Stimulated activated CD8-positive, alpha-beta memory T cell treated with anti-CD3 and anti-CD28 coated beads, Interleukin-2, amount 100 ng/mL, for 1 hour (primary cell): ENCODE measurements at places on chromosomes 3 and 15.

DNA sequence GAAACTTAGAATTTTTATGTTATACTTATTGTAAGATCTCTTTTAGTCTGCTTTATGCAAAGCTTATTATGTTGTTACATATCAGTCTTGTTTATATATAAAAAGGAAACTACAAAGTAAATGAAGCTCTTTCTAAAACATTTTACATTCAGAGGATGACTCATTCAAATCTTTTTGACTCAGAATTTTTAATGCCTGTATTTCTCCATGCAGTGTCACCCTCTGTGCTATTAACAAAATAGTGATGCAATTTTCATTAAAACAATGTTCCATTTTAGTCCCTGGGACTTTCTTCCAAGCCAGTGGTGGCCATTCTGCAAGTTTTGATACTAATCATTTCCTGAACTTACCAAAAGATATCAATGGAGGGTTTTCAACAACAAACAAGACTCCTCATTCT is 216.1 kb downstream of the NAALADL2 start:
- DNase-seq: no peak

DNA sequence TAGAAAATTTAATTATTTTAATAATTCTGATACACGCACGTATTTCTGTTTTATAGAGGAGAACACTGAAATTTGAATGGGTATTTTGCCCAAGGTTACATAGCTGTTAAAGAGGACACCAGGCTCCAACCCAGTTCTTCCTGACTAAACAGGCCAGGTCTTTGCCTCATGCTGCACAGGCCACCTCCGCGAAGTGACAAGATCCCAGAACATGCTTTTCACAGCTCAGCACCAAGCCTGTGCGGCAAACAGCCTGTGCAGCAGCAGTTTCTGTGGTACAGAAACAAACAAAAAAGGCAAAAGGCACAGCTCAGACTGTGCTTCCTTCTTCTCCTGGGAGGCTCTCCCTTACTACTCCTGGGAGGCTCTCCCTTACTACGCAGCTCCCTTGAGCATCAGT is 6.5 kb downstream of the FOXL2 start:
- DNase-seq: no peak

- DNase-seq: no peak
Observed at GRCh38 chr15:31344823-31345605, 18.4 kb downstream of the KLF13 start.

DNA sequence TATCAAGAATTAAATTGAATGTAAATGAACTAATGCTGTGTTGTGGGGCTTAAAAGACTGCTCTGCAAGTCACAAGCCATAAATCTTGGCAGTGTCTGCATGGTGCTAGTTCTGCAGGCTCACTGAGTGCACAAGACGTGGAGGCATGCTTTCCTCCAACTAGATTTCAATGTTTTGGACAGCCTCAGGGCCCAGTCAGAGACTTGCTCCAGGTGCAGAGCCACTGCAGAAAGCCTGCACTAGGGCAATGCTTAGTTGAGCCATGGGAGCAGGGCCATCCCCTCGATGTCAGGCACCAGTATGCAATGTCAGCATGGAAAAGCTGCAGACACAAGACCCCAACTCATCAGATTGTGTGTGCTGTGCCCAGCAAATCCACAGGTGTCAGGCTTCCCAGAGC is 234.5 kb upstream of the CDIN1 start:
- DNase-seq: no peak

DNA sequence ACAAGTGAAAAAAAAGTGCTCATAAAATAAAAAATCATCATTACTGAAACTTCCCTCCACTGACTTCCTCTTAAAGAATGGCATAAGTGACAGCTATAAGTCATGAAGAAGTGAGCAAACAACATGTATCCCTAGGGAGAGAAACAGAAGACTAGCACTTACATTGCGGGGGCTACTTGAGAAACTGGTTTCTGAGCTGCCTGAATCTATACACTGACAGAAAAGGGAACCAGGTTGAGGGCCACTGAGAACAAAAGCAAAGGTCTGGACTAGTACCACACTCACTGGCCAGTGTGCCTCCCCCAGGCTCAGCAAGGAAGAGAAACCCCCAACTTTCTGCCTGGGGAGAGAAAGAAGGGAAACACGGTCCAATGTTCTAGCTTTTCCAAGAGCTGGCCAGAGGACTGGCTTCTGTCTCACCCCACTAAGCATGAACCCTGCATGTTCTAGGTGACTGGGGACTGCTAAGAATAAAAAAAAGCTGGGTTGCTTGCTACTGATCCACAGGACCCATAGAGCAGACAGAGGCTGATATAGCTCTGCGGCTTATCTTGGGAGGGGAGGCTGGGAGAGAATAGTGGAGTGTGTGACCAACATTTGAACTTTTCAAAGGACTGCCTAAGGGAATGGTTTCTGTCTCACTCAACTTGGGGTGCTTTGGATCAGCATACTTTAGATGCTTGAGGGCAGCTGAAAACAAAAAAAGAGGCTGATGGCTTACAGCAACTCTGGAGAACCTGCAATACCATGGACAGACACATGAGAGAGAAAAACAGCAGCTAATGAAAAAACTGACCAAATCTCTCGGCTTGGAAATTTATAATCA is 8.1 kb downstream of the RAD18 start:
- DNase-seq: no peak

- no peak for DNase-seq
Observed at GRCh38 chr3:61768284-61769037, 207.1 kb downstream of the PTPRG start.

DNA sequence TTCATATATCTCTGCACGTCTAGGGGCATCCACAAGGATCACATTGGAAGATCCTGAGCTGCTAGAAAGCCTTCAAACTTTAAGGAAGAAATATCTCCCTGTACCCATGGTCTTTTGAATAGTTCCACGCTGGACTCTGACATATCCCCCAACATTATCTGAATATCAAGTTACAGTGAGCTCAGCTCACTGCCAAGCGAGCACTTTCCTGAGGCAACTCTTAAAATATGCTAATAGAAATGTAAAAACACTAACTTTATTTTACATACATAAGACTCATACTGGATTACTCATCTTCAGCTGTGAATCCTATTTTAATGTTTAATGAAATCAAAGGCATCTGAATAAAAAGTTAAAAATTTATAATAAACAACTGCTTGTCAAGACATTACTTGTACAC is 420.2 kb upstream of the CCDC54 start:
- DNase-seq: no peak

GRCh38 chr3:186670155-186670554 is 4.3 kb downstream of the HRG start:
- DNase-seq: no peak

DNA sequence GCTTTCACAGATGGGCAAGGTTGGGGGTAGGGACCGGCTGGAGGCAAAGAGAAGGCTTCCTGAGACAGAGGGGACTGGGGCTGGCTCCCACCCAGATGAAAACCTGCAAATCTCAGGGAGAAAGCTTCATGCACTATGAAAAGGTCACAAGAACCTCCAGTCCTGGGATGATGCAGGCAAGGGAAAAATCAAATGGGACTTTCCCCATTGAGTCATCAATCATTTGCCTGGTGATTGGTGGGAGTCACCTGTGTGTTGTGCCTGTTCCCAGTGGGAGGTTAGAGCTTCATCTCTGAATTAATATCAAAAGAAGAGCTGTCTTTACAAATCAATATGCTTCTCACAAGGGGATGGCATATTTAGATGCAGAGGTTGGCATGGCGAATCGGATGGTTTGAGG is 49.9 kb downstream of the CACNA1D start:
- DNase-seq: no peak

DNA sequence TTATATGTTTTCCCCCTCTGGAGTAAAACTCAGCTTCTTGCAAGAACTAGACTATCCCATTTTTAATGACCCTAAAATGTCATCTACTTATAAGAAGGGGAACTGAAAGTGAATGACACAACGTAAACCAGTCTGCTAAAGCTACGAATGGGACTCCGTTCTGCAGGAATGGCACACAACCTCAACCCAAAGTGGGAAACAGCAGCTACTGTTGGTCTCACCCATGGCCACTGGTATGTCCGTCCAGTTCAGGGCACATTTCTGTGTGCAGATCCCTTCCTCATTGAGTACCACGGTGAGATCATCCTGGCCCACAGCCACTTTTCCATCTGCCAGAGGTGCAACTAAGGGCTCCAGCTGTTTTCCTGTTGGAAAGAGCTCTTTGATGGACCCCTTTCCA is 23.8 kb downstream of the VPS39 start:
- no peak for DNase-seq

DNA sequence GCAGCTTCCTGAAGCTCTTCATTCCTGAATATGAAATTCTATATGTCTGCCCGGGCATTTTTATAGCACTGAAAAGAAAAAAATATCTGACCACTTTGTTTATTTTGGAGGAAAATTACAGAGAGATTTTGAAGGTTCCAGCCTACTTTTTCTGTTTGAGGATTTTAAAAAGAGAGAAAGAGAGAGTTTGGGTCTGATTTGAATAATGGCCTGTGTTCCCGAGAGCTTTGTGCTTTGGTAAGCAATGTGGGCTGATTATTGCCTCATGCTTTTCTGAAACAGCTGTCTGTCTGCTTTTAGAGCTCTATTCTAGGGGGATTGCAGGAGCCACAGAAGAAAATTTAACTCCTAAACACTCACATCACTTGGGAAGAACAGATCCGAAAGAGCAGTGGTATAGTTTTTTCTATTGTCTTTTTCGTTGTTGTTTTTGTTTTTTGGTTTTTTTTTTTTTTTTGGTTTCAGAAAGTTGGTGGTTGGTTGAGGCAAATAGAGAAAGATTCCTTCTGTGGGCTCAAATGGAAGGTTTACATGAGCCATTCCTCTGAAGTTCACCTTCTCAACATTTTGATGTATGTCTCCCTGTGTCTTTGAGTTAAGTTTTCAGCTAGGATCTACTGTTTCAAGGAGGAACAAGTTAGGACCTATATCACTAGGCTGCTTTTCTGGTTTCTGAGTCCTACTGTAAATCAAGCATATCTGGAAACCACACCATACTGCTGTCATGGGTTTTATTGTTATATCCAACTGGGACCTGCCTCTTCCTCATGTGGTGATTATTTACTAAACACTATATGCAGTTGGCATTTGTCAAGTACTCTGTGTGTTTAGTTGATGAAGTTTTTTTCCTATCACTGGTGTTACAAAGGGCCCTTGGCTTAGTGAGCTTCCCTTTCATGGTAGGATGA is 178.9 kb downstream of the KCNMB2 start:
- DNase-seq: no peak

GRCh38 chr15:83285284-83285978 is 967 bp upstream of the BNC1 start:
- DNase-seq: no peak

DNA sequence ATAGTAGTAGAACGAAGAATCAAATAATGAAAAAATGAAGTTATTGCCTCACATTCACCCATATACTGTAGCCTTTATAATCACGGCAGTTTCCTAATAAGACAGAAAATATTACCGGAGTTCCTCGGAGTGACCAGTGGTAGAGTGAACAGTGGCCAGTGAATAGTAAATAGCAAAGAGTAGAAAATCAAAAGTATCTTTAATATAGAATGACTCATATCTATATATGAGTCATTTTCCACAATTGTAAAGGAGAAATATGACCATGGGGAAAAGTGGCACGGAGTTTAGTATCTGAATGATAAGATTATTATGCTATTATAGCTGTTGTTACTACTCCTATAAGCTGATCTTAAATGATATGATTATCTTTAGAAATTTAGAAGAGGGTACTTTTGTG is 38.5 kb downstream of the ZBTB20 start:
- DNase-seq: no peak

DNA sequence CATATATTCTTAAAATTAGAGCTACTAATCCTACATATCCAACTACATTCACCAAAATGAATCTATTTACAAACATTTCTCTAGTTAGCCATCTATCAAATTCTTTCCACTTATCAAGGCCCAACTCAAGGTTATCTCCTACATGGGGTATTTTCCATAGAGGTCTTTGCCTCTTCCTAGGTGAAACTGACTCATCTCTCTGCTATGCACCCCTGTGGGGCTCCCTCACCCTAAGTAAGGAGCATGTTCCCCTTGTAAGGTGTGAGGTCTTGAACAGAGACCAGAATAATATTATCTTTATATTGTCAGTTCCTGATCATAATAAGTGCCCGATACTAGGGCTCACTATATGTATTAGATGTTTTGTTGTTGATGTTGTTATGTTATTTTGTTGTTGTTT is 74.6 kb upstream of the TSC22D2 start:
- DNase-seq: no peak

DNA sequence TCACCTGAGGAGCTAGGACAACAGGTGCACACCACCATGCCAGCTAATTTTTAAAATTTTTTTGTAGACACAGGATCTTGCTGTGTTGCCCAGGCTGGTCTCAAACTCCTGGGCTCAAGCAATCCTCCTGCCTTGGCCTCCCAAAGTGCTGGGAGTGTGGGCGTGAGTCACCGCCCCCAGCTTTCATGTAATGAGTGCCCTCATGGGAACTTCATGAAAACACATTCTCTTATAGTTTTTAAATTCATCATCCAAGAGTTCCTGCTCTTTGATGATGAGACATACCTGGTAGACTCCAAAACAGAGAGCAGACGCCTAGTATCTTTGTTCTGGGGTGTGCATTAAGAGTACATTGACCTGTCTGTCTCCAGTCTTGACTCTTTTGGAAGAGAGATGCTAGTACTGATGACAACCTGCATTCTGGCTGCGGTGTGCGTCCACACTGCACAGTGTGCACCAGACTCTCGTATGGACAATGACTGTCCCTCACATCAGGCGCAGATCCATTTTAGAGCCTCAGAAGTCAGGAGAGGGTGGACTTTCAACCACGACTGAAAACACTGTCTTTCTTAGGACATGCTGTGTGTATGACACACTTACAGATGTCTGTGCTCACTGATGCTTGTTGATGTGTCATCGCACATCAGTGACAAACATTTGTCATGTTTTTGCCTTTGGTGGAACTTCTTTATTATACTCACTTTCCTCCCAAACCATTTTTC is 2.0 kb downstream of the NRROS start:
- DNase-seq: no peak

- no peak for DNase-seq
Observed at GRCh38 chr15:88403351-88403791, 63.8 kb downstream of the MRPL46 start.

- DNase-seq: no peak
Observed at GRCh38 chr3:71652781-71653413, 69.4 kb upstream of the FOXP1 start.

DNA sequence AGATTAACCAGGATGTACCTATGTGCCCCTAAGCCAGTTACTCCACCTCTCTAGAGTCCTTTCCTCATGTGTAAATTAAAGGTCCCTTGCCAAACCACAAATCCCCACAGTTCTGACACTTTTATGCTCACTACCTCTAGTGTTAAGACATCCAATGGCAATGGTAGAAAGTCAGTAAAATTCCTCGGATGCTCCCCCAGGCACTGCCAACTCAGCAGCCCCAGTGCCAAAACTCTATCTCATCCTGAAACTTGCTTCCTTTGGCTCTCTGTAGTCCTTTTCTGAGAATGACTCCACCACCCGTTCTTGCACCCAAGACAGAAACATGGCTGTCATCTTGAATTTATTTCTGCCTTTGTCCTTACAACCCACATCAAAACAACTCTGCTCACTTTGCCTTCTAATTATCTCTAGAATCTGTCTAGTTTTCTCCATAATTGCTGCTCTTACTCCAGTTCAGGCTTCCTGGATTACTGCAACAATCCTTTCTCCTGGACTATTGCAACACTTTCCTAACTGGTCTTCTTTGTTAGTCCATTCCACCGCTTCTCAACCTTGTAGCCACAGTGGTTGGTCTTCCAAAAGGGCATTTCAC is 41.6 kb downstream of the MB21D2 start:
- DNase-seq: no peak

- no peak for DNase-seq
Observed at GRCh38 chr15:25668236-25668795, 194.8 kb downstream of the ATP10A start.
